Hypothalamus (tissue), 51 donors: ENCODE measurements at places on chromosomes 6 and 20.

DNA sequence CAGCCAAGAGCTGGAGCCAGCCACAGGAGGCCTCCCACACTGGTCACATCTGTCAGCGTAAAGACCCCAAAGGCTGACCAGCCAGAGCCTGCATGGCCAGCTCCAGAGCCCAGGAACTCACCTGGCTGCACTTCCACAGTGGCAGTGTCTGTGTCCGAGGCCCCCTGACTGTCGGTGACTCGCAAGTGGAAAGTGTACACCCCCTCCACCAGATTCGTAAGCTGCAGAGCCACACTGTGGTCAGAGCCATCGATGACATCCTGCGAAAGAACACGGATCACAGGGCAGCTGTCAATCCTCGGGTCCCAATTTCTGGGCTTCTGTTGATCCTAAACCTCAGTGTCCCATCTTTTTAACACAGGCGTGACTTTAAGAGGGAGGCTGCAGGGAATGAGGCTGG is 69.3 kb downstream of the ALDH5A1 start:
- DNase-seq = no peak

GRCh38 chr6:158467923-158468322 is 92.0 kb upstream of the TMEM181 start:
- DNase-seq = no peak

DNA sequence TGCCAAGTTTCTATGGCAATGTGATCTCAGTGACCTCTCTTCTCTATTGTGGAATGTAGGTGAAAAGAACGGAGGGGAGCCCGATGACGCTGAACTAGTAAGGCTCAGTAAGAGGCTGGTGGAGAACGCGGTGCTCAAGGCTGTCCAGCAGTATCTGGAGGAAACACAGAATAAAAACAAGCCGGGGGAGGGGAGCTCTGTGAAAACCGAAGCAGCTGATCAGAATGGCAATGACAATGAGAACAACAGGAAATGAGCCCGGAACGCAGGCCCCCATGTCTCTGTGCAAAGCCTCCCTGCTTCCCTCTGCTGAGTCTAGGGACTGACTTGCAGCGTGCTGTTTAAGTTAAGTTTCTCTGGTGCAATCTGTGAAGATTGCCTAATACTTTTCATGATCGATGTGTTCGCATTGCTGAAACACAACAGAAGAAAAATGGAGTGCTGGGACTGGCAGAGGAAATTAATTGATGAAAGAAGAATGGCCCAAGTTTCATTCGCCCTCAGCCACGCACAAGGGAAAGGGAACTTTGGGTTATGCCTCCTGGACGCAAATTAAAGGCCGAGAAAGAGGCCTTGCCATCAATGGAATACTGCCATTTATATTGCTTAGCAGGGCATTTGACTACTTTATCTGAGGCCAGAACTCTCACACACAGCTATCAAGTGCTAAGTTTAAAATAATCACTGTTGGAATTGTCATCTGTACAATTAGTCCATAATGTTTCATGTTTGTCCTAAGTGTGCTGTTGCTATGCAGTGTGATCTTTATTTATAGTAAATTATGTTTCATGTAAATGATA is 146.4 kb downstream of the AKAP7 start:
- peak; percentile 60 for DNase-seq

DNA sequence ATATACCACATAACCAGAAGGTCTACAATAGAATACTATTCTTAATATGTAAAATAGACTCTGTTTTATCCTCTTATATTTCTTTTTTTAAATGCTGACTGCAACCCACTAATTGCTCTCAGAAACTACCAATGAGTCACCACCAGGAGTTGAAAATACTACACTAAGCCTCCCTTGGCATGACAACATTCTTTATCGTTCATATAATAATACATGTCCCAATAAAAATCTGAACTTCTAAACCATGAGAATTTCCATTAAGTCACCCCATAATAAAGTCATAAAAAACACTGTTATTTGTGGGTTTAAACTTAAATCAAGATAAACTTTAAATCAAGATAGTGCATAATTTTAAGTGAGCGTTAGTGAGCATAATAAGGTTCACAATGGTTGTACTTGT is 4.2 kb downstream of the HACE1 start:
- DNase-seq = no peak

GRCh38 chr20:19774135-19774933 is 16.3 kb downstream of the RIN2 start:
- peak; percentile 12 for DNase-seq

- DNase-seq = no peak
These were observed 229.8 kb downstream of the SOX4 start for GRCh38 chr6:21823371-21823770.

- peak; percentile 9 for DNase-seq
These were observed 62.0 kb upstream of the EPB41L1 start for GRCh38 chr20:36092398-36093024.

DNA sequence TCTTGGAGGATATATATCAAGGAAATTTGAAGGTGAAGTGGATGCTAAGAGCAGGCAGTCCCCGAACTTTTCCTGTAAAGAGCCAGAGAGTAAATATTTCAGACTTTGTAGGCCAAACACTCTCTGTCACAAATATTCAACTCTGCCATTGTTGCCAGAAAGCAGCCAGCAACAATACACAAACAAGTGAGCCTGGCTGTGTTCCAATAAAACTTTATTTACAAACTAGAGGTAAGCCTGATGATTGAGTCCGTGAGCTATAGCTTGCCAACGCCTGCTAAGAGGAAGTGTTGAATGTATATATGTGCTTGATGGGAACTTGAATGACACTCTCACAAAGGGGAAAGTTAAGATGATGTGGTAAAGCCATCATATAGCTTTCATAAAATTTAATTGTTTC is 166.0 kb upstream of the PLN start:
- DNase-seq = no peak

DNA sequence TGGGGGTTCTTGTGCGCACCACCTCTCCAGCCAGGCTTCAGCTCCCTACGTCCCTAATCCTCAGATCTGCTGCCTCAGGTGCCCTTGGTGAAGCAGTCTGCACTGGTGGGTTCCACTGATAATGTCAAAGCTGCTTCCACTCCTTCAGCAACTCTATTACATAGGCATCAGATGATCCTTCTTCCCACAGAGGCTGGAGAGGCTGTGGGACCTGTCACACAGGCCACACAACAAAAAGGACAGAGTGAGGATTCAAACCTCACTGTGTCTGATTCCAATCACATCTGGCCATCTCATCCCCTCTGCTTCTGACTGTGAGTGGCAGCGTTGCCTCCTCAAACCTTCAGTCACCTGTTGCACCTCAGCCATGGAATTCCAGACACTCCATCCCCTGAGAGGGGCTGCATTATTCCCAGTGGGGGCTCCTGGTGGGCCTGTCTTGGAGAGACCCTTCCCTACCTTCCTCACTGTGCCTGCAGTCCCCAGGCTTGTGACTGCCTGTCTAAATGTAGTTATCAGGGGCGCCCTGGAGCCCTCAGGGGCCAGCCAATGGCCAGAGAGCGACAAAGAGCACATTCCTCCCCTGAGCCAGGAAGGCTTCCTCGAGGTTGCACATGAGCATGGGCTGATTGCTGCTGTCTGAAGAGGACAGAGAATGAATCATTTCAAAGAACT is 211.4 kb upstream of the ECI2 start:
- DNase-seq = no peak

DNA sequence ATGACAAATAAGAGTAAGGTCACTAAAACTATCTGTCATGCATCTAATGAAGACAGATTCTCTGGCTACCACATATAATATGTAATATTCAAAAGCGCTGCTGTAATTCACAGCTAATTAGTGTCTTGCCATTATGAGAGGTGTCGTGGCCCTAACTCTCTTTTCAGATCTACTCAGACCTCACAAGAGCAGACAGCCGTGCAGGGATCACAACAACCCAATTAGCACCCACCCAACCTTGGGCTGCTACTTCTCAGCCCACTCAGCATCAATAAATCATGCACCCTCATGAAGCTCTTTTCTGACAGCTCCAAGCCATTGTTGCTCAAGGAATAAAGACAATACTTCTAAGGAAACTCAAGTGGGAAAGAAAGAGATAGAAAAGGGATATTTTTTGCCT is 61.5 kb downstream of the FRK start:
- DNase-seq = no peak

- no peak for DNase-seq
These were observed 717.4 kb upstream of the MANEA start for GRCh38 chr6:94859924-94860323.

DNA sequence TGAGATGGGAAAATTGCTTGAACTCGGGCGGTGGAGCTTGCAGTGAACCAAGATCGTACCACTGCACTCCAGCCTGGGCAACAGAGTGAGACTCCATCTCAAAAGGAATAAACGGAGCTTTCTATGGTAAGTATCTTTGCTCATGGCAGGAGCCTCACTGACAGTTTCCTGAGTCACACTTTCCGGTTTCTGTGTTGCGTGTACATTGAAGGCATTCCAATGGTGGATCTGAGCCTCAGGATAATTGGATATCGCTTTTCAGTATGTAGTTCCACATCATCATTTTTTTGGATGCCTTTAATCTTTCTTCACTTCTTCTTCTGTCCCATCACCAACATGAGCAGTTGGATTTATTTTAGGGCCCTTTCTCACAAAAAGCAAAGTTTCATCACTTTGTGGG is 28.6 kb upstream of the GTSF1L start:
- no peak for DNase-seq

DNA sequence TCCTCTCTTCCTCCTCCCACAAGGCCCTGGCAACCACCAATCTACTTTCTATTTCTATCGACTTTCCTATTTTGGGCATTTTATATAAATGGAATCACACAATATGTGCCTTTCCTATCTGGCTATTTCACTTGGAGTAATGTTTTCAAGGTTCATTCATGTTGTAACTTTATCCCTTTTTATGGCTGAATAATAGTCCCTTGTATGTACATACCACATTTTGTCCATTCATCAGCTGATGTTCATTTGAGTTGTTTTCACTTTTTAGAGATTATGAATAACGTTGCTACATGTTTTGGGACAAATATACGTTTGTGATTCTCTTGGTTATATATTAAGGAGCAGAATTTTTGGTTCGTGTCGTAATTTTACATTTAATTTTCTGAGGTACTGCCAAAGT is 33.9 kb downstream of the SCGN start:
- no peak for DNase-seq

DNA sequence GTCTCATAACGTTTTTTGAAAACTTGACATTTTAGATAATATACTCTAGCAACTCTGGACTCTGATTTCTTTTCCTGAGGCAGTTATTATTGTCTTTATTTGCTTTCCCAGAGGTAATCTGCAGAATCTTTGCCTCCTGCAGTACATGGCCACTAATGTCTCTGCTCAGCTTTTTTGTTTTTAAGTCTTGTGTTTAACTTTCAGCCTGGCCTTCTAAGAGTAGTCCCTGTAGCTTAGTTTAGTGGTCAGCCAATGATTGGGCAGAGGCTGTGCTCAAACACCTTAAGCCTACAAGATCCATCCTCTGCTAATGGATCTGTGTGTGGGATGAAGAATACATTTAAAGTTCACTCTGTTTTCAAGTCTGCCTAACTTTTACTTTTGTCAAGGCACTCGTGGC is 97.1 kb upstream of the SLC22A16 start:
- no peak for DNase-seq

DNA sequence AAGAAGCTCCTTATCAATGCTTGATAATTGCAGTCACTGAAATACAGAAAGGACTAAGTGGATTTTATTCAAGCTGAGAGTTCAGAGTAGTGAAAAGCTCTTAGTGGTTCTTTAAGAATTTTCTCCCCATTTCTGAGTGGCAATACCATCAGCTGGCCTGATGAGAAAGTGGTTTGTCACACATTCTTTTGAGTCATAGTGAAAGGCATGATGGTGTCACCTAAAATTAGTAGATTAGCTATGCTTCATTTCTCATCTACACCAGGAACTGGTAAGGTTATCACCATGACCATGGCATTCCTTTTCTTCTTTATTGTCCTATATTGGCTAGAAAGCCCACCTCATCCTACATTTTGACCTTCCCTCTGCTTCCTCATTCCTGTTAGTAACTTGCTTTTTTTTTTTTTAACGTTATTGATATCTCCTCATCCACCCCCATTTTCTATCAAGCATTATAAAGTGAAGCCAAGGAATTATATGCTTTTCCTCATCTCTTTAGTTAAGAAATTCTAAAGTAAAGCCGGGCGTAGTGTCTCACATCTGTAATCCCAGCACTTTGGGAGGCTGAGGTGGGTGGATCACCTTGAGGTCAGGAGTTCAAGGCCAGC is 67.4 kb upstream of the LOC128125822 start:
- DNase-seq = no peak

GRCh38 chr6:88165844-88166492 is at the start of gene CNR1:
Gene CNR1, minus strand, starts transcription at chr6:88166347. Its CDS starts 21,073 bp downstream, at chr6:88145274.
- DNase-seq = no peak

DNA sequence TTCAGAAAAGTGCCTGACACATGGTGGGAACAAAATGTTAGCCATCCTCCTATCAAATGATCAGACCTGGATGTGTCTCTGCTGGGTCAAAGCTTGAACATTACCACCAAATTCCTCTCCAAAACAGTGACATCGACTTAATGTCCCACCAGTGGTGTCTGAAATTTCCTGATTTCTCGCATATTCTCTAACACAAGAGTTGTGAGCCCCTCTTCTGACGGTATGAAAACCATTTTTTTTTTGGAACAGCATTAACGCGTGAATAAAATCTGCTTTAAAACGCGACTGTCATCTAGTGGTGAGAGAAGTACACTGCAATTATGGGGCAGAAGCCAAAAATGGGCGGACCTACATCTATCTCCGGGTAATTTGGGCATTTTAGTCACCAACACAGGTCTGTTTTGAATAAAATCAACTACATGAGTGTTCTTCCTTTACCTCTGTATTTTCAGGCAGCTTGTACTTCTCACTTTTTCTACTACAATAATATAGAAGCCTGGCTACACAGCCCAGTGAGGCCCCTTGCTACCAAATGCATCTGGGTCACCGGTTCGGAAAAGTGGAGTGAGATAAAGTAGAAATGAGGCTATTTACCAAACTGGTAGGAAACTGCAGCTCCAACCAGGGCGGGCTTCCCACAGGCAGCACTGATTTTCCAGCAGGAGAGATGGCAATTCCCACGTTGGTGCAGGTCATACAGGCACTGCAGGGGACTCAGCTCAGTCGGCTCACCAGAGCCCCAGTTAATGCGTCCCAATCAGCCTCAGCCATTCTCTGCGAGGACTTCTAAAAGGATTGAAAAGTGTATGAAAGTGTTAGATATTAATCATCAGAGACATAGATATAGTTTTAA is 27.4 kb downstream of the MGME1 start:
- no peak for DNase-seq

DNA sequence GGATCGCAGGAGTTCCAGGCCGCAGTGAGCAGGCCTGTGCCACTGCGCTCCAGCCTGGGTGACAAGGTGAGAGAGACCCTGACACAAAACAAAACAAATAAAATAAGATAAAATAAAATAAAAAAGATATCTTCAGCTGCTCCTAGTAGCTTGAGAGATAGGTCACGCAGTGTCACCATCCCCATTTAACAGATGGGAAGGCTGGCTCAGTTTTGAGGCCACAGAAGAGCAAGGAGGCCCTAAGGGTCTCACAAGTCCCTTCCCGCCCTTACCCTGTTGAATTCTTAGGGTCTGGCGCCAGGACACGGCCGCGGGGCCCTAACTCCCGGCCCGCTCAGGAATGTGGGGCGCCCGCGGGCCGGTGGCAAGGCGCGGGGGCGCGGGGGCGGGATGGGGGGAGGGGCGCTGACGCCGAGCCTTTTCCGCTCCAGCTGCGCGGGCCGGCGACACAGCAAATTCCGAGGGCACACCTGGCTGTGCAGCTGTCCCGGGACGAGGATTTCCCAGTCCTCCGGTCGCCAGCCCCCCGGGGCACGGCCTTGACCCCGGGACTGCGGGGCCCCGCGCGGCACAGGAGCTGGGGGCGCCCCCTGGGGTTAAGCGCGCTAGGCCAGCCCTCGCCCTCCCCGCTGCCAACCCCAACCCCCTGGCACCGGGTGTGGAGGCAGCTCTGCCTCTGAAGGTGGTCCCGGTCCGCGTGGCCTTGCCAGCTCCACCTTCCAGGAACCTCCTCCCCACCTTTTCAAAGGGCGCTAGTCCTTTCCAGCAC is 10.3 kb upstream of the R3HDML start:
- no peak for DNase-seq
